ENCODE measurements at places on chromosomes 7 and 10. TPM values are rescaled to one million over a fixed set of nuclear protein-coding genes. Genes with fewer than 3 reads are reported as not detected.

The NAT16 gene
- total RNA-seq, result not detected

The ZNF488 gene
- total RNA-seq, result 1.8 TPM

DNA sequence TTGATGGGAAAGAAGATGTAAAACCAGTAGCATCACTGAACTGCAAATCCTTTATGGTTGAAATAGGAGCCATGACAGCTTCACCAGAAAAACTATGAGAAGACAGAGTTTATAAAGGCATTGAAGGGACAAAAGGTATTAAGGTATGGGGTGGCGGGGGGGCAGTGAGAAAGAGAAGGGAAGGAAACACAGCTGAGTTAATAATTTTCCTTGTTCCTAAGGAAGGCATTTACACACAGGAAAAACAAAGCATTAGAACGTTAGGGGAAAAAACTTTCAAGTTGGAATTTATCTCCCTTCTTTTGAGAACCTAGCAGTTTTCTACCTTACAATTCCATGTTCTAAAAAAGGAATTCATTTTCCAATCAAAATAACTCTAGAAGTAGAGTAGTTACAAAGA lies 4.4 kb downstream of the LARP4B start:
- DNase-seq, result peak; percentile 1

GRCh38 chr7:27842094-27842692 lies 102.2 kb downstream of the TAX1BP1 start:
- no peak for DNase-seq

- DNase-seq, result peak; percentile 65
Observed at GRCh38 chr7:128869138-128869943, 6.7 kb downstream of the ATP6V1F start.

- peak; percentile 52 for DNase-seq
Observed at GRCh38 chr7:116354171-116354545, 143.8 kb downstream of the TES start.

GRCh38 chr7:16514271-16514670 lies 12.4 kb upstream of the LRRC72 start:
- no peak for DNase-seq

DNA sequence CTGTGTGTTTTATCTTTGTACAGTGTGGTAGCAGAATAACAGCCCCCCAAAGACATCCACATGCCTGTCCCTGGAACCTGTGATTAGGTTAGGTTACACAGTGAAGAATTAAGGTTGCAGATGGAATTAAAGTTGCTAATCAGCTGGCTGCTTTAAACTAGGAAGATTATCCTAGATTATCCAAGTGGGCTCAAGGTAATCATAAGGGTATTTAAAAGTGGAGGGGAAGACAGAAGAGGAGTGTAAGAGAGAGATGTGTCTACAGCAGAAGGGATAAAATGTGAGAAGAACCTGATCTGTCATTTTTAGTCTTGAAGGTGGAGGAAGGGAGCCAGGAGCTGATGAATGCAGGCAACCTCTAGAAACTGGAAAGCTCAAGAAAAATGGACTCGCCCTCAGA lies 117.6 kb downstream of the ARHGAP22 start:
- no peak for DNase-seq

The IKZF1 gene
- 15.2 TPM for total RNA-seq

- DNase-seq, result no peak
Observed at GRCh38 chr10:31374146-31374696, 55.2 kb downstream of the ZEB1 start.

The FLNC gene
- 84.1 TPM for total RNA-seq

DNA sequence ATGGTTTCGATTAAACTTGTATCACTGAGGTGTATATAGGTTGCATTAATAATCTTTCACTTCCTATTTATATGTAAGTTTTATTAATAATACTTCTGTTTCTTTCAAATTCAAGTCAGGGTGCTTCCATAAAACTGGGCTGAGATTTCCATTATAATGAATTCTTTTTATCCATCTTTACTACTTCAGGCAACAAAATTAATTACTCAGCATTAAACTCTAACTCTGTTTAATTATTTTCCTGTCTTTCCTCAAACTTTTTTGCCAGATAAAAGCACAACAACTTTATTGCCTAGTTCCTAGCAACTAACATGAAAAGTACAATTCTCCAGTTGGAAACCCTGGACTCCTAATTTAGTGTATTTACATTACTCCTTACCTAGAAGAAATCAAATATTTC lies 3.0 kb upstream of the MINDY3 start:
- no peak for DNase-seq

DNA sequence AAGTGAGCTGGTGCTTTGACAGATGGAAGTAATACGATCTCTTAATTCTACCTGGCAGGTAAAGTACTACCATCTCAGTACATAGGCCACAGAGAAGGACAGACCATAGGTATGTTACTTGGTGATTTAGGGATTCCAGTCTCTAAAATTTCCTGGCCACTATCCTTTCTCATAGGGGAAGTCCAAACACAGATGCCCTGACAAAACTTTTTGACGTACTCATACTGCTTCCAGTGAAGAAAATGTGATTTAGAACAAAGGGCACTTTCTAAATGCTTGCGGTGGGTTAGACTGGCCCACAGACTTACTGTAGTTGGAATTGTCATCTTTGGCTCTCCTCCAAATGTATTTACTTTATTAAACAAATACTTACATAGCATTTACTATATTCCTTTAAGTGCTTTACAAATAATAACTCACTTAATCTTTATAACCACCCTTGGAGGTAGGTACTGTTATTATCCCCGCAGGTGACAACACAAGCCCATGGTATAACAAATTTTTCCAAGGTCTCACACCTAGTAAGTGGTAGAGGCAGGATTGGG lies 3.0 kb downstream of the PI4K2A start:
- DNase-seq, result no peak

The GPR85 gene
- total RNA-seq, result 2.8 TPM

DNA sequence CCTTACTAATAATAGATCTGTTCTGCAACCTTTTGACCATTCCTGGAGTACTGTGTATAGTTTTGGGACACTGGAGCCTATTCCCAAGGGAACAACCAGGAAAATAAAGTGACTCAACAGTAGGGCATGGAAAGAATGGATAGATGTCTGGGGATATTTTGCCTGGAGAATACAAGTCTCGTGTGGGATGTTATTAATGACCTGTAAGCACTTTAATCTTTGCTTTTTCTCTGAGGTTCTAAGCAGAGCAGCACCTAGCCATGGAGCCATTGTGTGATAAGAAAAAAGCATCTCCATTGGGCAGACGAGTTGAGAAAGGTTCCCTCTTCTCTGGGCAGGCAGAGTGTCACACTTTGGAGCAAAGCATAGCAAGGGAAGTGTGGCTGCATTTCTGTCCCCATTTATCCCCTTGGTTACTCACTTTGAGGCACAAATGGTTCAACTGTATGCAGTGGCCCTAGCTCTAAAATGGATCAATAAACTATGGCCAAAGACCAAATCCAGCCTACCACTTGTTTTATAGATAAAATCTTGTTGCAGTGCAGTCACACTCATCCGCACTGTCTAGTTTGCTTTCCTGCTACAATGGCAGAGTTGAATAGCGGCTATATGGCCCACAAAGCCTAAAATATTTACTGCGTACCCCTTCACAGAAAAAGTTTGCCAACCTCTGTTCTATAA lies 21.0 kb upstream of the CCDC71L start:
- no peak for DNase-seq
